ENCODE measurements at places on chromosomes 3 and 15.

DNA sequence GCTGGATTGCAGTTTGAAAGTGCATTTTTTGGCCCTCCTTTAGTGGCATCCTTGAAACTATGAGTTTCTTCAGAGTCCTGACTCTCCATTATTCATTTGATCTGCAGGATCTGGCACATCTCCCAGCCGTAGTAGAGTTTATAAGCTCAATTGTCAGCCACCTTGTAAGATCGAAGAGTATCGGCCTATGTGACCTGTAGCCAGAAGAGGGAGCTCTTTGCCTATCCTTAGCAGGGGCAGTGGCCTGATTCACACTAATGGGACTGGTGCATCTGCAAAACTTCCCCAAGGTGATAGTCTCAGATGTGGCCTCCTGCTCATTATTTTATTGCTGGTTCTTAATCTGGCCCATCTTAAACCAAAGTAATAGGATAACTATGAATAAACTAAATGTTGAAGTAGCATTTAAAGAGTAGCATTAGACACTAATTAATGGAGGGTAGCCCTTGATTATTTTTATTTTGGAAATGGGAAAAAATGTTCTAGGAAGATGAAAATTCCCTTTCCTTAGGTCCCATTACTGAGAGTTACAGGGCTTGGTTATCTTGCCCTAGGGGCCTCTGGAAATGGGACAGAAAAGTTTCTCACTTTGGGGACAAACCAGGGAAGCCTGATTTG, 21.2 kb downstream of the GCSAM start:
- no peaks in the 10 kb centered on the region for H3K36me3 ChIP-seq
- DNase-seq, result peak; percentile 88
- H3K27me3 ChIP-seq, result no peaks in the 10 kb centered on the region
- peaks cover 47% of the 10 kb centered on the region for H3K4me1 ChIP-seq
- no peak overlapping the region for H3K27ac ChIP-seq

- DNase-seq, result no peak
- no peak overlapping the region for H3K4me3 ChIP-seq
- H3K4me1 ChIP-seq, result no peaks in the 10 kb centered on the region
- no peaks in the 10 kb centered on the region for H3K36me3 ChIP-seq
Observed at GRCh38 chr3:126685021-126685420, 19.0 kb upstream of the CHCHD6 start.

GRCh38 chr3:194588741-194589140, 44.5 kb downstream of the TMEM44 start:
- no peaks in the 10 kb centered on the region for H3K36me3 ChIP-seq
- peaks cover 16% of the 10 kb centered on the region for H3K4me1 ChIP-seq
- DNase-seq, result no peak
- no peak overlapping the region for H3K4me3 ChIP-seq

- H3K27me3 ChIP-seq, result no peaks in the 10 kb centered on the region
- H3K4me1 ChIP-seq, result no peaks in the 10 kb centered on the region
- H3K4me3 ChIP-seq, result no peak overlapping the region
- no peak overlapping the region for H3K27ac ChIP-seq
- DNase-seq, result no peak
Observed at GRCh38 chr3:193132964-193133363, 108.1 kb upstream of the PLAAT1 start.

- no peak for DNase-seq
- H3K36me3 ChIP-seq, result no peaks in the 10 kb centered on the region
- no peak overlapping the region for H3K4me3 ChIP-seq
- H3K27ac ChIP-seq, result no peak overlapping the region
- no peaks in the 10 kb centered on the region for H3K27me3 ChIP-seq
- H3K4me1 ChIP-seq, result no peaks in the 10 kb centered on the region
Observed at GRCh38 chr15:60614028-60614427, 135.1 kb upstream of the ICE2 start.

GRCh38 chr3:176352716-176353334, 844.5 kb downstream of the TBL1XR1 start:
- H3K4me3 ChIP-seq, result no peak overlapping the region
- no peaks in the 10 kb centered on the region for H3K27me3 ChIP-seq
- H3K4me1 ChIP-seq, result no peaks in the 10 kb centered on the region
- DNase-seq, result no peak
- no peak overlapping the region for H3K27ac ChIP-seq

GRCh38 chr15:67018441-67018840, 47.0 kb upstream of the SMAD3 start:
- H3K27me3 ChIP-seq, result no peaks in the 10 kb centered on the region
- H3K4me3 ChIP-seq, result no peak overlapping the region
- no peaks in the 10 kb centered on the region for H3K36me3 ChIP-seq
- H3K27ac ChIP-seq, result no peak overlapping the region
- no peaks in the 10 kb centered on the region for H3K4me1 ChIP-seq
- no peak for DNase-seq

- no peak for DNase-seq
- no peak overlapping the region for H3K4me3 ChIP-seq
- H3K4me1 ChIP-seq, result peaks cover 56% of the 10 kb centered on the region
- H3K36me3 ChIP-seq, result no peaks in the 10 kb centered on the region
- H3K27ac ChIP-seq, result peak overlapping the region; percentile 74
Observed at GRCh38 chr3:71401695-71402231, 181.8 kb downstream of the FOXP1 start.

- H3K36me3 ChIP-seq, result no peaks in the 10 kb centered on the region
- H3K27ac ChIP-seq, result no peak overlapping the region
- H3K4me1 ChIP-seq, result peaks cover 6% of the 10 kb centered on the region
- H3K27me3 ChIP-seq, result no peaks in the 10 kb centered on the region
- no peak for DNase-seq
- H3K4me3 ChIP-seq, result no peak overlapping the region
Observed at GRCh38 chr3:127688416-127689265, 15.9 kb downstream of the ABTB1 start.

- no peak for DNase-seq
- no peaks in the 10 kb centered on the region for H3K36me3 ChIP-seq
- no peaks in the 10 kb centered on the region for H3K27me3 ChIP-seq
- H3K4me1 ChIP-seq, result no peaks in the 10 kb centered on the region
- no peak overlapping the region for H3K4me3 ChIP-seq
Observed at GRCh38 chr3:192675958-192676649, 51.2 kb downstream of the FGF12 start.

DNA sequence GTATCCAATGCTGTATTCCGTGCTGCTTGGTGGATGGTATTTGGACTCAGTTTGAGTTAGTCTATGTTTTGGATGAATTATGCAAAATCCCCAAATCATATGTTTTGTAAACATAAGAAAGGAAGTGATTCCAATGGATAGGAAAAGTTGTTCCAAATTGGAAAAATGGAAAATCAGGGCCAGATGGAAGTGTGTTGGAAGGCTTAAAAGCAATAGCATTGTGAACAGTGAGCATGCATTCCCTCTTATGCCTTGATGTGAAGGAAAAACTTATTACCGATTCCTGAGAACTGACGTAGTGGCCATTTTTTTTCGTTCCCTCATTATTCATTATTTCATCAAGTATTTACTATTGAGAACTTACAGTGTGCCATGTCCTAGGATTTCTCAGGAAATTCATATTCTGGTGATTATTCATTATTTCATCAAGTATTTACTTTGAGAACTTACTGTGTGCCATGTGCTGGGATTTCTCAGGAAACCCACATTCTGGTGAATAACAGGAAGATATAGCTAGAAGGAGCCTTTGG, 144.1 kb upstream of the TPRG1 start:
- H3K4me1 ChIP-seq, result no peaks in the 10 kb centered on the region
- H3K4me3 ChIP-seq, result no peak overlapping the region
- H3K27ac ChIP-seq, result no peak overlapping the region
- no peaks in the 10 kb centered on the region for H3K36me3 ChIP-seq
- no peaks in the 10 kb centered on the region for H3K27me3 ChIP-seq
- DNase-seq, result no peak

DNA sequence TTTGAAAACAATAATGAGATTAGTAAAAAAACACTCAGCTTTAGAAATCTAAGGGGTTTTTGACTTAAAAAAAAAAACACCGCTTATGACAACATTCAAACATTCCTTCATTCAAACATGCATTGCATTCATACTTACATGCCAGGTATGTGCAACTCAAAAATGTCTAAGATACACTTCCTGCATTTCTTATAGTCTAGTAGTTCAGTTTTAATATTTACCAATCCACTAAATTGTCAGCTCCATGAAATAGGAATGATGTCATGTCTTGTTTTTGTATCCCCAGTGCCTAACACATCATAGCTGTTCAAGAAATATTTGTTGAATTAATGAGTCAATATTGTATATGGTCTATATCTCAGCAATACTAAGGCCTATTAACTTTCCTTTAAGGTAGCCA, 51.7 kb downstream of the EIF4E3 start:
- H3K27ac ChIP-seq, result no peak overlapping the region
- no peaks in the 10 kb centered on the region for H3K27me3 ChIP-seq
- H3K36me3 ChIP-seq, result no peaks in the 10 kb centered on the region
- DNase-seq, result no peak
- no peak overlapping the region for H3K4me3 ChIP-seq

- H3K27ac ChIP-seq, result no peak overlapping the region
- peaks cover 5% of the 10 kb centered on the region for H3K27me3 ChIP-seq
- no peaks in the 10 kb centered on the region for H3K36me3 ChIP-seq
- DNase-seq, result no peak
Observed at GRCh38 chr15:62610265-62610869, 432.2 kb upstream of the TPM1 start.

DNA sequence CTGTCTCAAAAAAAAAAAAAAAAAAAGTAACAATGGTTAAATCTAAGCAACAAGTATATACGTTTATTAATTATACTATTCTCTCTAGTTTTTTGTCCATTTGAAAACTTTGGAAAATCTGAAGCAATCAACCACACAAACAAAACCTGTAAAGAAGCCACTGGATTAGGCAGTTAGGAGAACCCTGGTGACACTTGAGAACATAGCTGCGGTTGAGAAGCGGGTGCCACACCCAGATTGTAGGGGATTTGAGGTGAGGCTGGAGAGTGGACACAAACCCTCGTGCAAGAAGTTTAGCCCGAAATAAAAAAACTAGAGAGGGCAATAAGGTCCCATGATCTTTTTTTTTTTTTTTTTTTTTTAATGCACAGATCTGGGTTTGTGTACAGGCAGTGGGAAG, 25.9 kb upstream of the ZBTB38 start:
- peaks cover 3% of the 10 kb centered on the region for H3K4me1 ChIP-seq
- H3K36me3 ChIP-seq, result no peaks in the 10 kb centered on the region
- no peak overlapping the region for H3K4me3 ChIP-seq
- no peak for DNase-seq
- H3K27me3 ChIP-seq, result no peaks in the 10 kb centered on the region

- H3K27me3 ChIP-seq, result no peaks in the 10 kb centered on the region
- H3K4me3 ChIP-seq, result no peak overlapping the region
- no peak overlapping the region for H3K27ac ChIP-seq
- no peaks in the 10 kb centered on the region for H3K4me1 ChIP-seq
Observed at GRCh38 chr3:106093616-106094015, 224.8 kb upstream of the CBLB start.

- no peaks in the 10 kb centered on the region for H3K36me3 ChIP-seq
- H3K27ac ChIP-seq, result no peak overlapping the region
Observed at GRCh38 chr3:40827942-40828688, 303.4 kb downstream of the ZNF621 start.

DNA sequence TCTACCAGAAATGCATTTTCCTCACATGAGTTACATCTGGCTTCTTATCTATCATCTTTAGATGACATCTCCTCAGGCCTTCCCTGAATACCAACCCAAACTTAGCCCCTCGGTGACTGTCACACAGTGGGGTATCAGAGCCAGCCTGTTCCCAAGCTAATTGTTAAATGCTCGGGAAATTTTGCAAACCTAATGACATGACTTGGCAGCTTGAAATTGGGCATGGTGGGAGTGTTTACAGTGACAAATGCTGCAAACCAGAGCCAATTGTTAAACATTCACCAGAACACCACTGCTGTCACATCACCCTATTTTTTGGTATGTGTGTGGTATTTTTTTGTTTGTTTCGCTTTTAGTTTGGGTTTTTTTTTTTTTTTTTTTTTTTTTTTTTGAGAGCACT, 130.8 kb downstream of the HCN4 start:
- H3K36me3 ChIP-seq, result no peaks in the 10 kb centered on the region
- no peaks in the 10 kb centered on the region for H3K27me3 ChIP-seq
- no peak overlapping the region for H3K4me3 ChIP-seq
- H3K27ac ChIP-seq, result no peak overlapping the region
- no peak for DNase-seq
- no peaks in the 10 kb centered on the region for H3K4me1 ChIP-seq

- no peaks in the 10 kb centered on the region for H3K36me3 ChIP-seq
- H3K4me3 ChIP-seq, result no peak overlapping the region
- H3K27ac ChIP-seq, result no peak overlapping the region
- no peaks in the 10 kb centered on the region for H3K27me3 ChIP-seq
Observed at GRCh38 chr3:41290736-41291135, 91.4 kb downstream of the CTNNB1 start.

- no peaks in the 10 kb centered on the region for H3K27me3 ChIP-seq
- no peak for DNase-seq
- H3K27ac ChIP-seq, result no peak overlapping the region
- H3K4me1 ChIP-seq, result no peaks in the 10 kb centered on the region
- H3K4me3 ChIP-seq, result no peak overlapping the region
Observed at GRCh38 chr3:113118336-113118735, 93.0 kb upstream of the BOC start.

- no peaks in the 10 kb centered on the region for H3K36me3 ChIP-seq
- no peak for DNase-seq
- no peaks in the 10 kb centered on the region for H3K27me3 ChIP-seq
- H3K4me1 ChIP-seq, result no peaks in the 10 kb centered on the region
Observed at GRCh38 chr15:44698641-44699040, 12.5 kb downstream of the PATL2 start.

GRCh38 chr15:76439542-76439941, 103.0 kb downstream of the ISL2 start:
- H3K27ac ChIP-seq, result no peak overlapping the region
- H3K4me1 ChIP-seq, result no peaks in the 10 kb centered on the region
- no peak for DNase-seq
- H3K27me3 ChIP-seq, result no peaks in the 10 kb centered on the region

- DNase-seq, result no peak
- no peak overlapping the region for H3K4me3 ChIP-seq
- H3K36me3 ChIP-seq, result peaks cover 2% of the 10 kb centered on the region
- no peak overlapping the region for H3K27ac ChIP-seq
Observed at GRCh38 chr15:67107014-67107812, 41.8 kb downstream of the SMAD3 start.

GRCh38 chr3:37200141-37200540, 25.8 kb upstream of the LRRFIP2 start:
- H3K4me1 ChIP-seq, result no peaks in the 10 kb centered on the region
- H3K36me3 ChIP-seq, result no peaks in the 10 kb centered on the region
- H3K27ac ChIP-seq, result no peak overlapping the region
- no peak for DNase-seq
- H3K4me3 ChIP-seq, result no peak overlapping the region

Measured in B cell (primary cell).